CD8-positive, alpha-beta memory T cell (primary cell): ENCODE measurements at places on chromosomes 4 and X. TPM values are rescaled to one million over a fixed set of nuclear protein-coding genes. Genes with fewer than 3 reads are reported as not detected.

Gene CSAG1
- not detected for total RNA-seq

Gene IL2RG
- 312 TPM for total RNA-seq

Gene TMLHE
- total RNA-seq, result 8.9 TPM

Gene AMER1
- 3.8 TPM for total RNA-seq

Gene AFM
- total RNA-seq, result not detected

Gene ERCC6L
- total RNA-seq, result 10.2 TPM

- no peak overlapping the region for H3K27ac ChIP-seq
- H3K36me3 ChIP-seq, result no peaks in the 10 kb centered on the region
- H3K4me1 ChIP-seq, result no peaks in the 10 kb centered on the region
Measured at GRCh38 chrX:153635788-153636668, 11.0 kb upstream of the DUSP9 start.

Gene DTHD1
- total RNA-seq, result 3.3 TPM

DNA sequence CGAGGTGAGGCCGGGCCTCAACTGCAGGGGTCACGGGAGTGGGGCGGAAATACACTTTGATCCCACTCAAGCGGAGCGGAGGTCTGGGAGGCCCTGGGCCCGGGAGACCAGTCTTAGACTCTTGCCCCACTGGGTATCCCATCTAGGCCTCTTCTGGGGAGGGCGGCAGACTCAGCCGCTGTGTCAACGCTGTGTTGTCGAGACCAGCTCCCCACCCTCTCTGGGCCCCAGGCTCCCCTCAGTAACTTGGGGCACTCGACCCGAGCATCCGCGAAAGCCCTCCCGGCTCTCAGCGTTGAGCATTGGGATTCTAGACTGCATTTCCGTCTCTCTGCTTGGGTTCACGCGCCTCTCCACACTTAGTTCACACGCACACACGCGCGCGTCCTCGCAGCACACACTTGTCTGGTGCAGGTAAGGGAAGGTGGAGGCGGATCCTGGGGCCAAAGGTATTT, 1.7 kb downstream of the NKX3-2 start:
- peaks cover 89% of the 10 kb centered on the region for H3K27me3 ChIP-seq
- no peak overlapping the region for H3K27ac ChIP-seq
- no peak overlapping the region for H3K4me3 ChIP-seq
- no peaks in the 10 kb centered on the region for H3K36me3 ChIP-seq
- no peak for DNase-seq
- peaks cover 32% of the 10 kb centered on the region for H3K4me1 ChIP-seq

Gene SPACA5
- not detected for total RNA-seq

Gene NONO
- 532 TPM for total RNA-seq
